ENCODE measurements at places on chromosomes 16 and 17.
A peak's percentile ranks its signal among the peaks of the same experiment; 100 is the strongest.

DNA sequence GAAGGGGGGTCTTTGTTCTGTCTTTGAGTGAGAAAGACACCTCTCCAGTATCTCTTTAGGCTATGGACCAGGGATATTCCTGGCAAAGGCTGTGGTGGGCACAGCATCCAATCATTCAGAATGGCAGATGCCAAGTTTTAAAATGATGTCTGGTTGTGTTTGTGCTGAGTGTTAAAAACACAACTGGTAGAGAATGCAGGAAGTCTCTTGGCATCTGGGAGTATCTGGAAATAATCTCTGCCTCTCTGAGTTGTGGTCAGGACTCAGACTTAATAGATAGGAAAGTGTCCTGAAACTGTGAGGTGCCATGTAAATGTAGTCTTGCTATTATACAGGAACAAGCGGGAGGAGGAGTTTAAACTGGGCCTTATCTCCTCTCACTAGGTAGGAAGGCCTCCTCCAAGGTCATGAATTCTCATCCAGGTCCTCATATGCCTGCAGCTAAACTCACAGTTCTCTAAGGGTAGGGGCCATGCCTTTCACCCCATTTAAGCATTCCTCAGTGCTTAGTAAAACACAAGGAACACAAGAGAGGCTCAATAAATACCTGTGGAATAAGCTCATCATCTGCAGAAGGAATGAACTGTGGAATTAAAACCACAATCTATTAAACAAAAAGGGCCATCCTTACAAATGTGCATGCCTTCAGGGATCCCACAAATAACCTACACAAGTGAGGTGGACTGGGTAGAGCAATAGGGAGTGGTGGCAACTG, 317.6 kb downstream of the CBLN1 start:
- peak; percentile 83 for DNase-seq

DNA sequence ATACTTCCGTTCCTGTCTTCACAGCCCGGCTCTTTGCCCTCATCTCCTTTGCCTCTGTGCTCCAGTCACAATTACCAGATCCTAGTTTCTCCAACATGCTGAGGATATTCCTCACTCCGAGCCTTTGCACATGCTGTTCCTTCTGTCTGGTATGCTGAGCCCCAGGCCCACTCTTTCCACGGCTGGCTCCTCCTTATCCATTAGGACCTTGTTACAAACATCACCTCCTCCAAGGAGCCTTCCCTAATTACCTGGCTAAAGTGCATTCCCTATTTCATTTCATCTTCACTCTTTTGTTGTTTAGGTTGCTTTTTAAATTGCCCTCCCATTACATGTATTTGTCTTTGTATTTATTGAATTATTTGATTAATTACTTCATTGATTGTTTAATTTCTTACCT, 14.9 kb upstream of the ADGRG1 start:
- DNase-seq, result no peak

DNA sequence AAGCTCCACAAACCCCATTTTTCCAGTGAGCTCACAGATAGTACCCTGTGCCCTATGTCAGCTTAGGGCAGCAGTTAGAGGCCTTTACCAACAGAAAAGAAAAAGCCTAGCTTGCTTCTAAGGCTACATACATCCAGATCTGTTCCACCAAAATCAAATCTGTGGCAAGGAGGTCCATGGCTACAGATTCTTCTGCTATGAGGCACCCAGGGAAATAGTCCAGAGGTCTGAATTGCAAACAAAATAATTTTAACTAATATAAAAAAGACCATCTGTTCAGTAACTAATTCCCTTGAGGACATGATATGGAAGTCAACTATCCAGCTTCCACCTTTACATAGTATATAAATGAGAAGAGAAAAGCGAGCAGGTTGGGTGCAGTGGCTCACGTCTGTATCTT, 129.3 kb downstream of the PARN start:
- peak; percentile 64 for DNase-seq

- no peak for DNase-seq
Observed at GRCh38 chr17:50565402-50566350, 5.2 kb downstream of the CACNA1G start.

GRCh38 chr17:22462461-22462860, 770.1 kb downstream of the KCNJ18 start:
- no peak for DNase-seq

DNA sequence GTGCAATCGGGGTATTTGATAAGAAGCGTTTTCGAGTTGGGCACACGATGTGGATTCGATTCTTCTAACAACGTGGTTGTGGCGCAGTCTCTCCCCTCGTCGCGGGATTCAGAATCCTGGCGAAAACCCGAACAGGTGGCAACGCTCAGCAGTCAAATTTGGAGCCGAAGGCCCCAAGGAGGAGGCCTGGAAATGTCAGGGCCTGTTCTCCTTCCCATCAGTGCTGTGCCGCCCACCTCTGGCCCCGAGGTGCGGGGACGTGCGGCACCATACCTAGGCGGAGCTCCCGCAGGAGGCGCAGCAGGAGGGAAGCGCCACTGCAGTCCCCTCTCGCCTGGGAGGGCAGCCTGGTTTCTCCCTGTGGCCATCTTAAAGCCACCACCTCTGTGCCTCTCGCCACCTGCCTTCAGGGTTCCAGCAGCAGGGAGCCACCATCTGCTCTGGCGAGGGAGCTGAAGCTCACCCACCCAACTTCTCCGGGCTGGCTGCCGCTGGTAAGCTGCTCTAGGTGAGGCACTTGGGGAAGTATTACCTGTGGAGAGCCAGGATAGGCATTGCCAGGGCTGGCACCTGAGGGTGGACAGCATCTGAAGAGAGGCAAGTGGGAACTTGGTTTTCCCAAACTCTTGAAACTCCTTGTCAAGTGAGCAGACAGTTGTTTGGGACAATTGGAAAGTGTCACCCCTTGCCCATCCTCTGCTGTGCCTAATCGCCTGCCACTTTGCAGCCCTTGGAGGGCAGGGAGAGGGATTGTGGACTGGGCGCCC, 2.6 kb upstream of the AATF start:
- no peak for DNase-seq

- DNase-seq, result no peak
Observed at GRCh38 chr17:79949656-79950209, 85.9 kb downstream of the TBC1D16 start.

- DNase-seq, result no peak
Observed at GRCh38 chr17:80397034-80397387, 18.0 kb upstream of the ENDOV start.

DNA sequence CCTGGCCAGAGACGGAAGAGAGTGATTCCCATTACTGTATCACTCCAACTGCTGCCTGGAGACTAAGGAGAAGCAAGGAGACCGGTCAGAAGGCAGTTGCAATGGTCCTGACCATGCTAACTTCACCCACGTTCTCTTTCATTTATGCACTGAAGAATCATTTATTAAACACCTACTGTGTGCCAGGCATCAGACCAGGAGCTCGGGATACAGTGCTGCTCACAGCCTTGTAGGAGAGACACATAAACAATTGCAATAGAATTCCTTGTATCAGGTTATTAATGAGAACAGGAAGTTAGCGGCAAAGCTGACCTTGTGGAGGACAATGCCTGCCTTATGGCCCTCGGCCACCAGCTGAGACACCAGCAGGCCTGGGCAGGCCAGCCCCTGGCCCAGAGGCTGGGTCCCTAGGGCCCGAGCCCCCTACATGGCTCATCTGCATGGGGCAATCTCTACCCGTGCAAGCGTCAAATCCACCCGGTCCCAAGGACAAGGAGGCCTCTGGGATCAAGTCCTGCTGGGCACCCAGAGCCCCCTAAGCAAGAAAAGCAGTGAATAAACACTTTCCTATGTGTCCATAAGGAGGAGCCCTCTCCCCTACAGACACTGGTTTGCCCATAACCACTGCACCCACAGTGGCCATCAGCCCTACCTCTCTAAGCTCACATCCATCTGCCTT, 8.6 kb upstream of the ENPP7 start:
- DNase-seq, result no peak

DNA sequence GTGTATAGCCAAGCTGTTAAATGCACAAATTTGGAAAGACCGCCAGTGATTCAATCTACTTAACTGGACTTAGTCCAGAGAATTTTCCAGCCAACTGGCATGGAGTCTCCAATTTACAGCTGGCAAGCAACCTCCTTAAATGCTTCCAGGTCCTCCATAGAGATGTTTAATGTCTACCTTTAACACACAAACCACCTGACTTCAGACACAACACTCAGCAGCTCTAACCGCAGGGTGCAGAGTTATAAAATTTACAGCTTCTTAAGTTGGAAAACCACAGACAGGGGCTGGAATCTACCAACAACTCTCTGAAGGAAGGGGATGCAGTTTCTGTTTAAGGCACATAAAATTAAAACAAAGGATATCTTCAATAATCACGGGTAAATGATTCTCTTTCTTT, 106.9 kb downstream of the SYCE1L start:
- DNase-seq, result no peak

DNA sequence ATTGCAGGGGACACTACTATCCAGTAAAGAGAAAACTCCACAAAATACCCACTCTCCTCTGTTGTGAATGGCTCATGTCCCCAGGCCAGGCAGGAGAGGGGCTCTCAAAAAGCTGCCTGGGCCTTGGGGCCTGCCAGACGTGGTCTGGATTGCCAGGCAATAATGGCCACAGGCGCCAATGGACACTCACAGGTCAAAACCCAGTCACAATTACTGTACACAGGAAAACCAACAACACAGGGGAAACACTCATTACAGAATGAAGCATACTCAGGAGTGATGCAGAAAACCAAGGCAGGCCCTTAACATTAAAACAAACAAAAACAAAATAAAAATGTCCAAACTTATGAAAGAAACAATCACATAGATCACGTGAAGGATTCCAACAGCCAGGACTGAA, 35.1 kb upstream of the SREBF1 start:
- no peak for DNase-seq
